Neural crest cell (in vitro differentiated cells): ENCODE measurements at places on chromosomes 7 and 10. TPM values are rescaled to one million over a fixed set of nuclear protein-coding genes. Genes with fewer than 3 reads are reported as not detected.

- H3K4me1 ChIP-seq, result peaks cover 7% of the 10 kb centered on the region
- no peak for DNase-seq
- peaks cover 6% of the 10 kb centered on the region for H3K36me3 ChIP-seq
- H3K27ac ChIP-seq, result no peak overlapping the region
- H3K27me3 ChIP-seq, result no peaks in the 10 kb centered on the region
- no peak overlapping the region for H3K4me3 ChIP-seq
Observed at GRCh38 chr7:131497454-131497853, 59.0 kb downstream of the PODXL start.

DNA sequence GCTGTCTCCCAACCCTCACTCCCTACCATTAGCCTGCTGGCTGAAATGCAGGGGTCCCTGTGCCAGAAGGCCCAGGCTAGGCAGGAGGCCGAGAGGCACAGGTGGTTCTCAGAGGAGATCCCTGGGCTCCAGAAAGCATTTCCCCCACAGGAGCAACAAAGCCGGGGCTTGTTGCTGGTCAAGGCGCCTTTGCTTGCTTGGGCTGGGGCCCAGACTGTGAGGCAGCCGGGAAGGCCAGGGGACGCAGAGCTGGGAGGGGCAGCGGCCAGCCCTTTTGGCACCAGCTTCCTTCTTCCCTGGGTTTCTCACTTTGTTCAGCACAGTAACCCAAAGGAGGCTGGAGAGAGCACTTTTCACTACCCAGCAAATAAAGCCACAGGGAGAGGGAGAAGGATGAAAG lies 48.6 kb downstream of the FBXW4 start:
- peaks cover 6% of the 10 kb centered on the region for H3K36me3 ChIP-seq
- no peak overlapping the region for H3K4me3 ChIP-seq
- H3K27ac ChIP-seq, result no peak overlapping the region
- H3K4me1 ChIP-seq, result peaks cover 34% of the 10 kb centered on the region
- no peak for DNase-seq

DNA sequence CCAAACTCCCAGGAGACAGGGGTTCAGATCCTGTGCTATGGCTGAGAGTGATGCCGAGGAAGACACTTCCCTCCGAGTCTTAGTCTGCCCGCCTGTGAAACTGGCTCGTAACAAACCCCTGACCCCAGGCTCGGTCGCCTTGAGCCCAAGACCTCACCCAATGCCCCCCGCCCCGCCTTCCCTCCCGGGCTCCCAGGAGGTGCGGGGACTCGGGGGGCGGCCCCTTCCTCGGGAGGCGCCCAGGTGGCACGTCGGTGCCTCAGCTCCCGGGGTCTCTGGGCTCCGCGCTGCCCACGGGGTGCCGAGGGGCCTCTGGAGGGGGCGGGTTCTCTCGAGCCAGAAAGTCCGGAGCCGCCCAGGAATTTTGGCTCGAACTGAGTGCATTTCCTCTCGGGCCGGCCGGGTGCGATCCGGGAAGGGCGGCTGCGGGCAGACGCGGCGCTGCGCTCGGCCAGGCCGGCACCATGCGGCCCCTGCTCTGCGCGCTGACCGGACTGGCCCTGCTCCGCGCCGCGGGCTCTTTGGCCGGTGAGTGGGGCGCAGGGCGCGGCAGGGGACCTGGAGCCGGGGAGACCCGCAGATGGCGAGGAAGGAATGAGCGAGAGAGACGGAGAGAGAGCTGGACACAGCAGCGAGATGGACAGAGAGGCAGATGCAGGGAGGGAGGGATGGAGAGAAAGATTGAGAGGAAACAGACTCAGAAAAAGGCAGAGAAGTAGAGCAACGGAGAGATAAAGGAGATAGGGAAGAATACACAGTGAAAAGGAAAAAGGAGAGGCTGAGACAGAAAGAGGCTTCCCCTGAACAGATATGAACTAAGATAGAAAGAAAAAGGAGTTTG lies at the start of gene PLAC9:
TSS of gene PLAC9 (plus strand) at position 432 of the 841 bp plus-strand sequence. CDS start at position 465, 33 bp downstream.
- H3K27me3 ChIP-seq, result peaks cover 35% of the 10 kb centered on the region
- no peaks in the 10 kb centered on the region for H3K36me3 ChIP-seq
- peak within 1 kb of the TSS; percentile 73 for H3K4me3 ChIP-seq
- DNase-seq, result peak; percentile 24

- no peaks in the 10 kb centered on the region for H3K4me1 ChIP-seq
- no peaks in the 10 kb centered on the region for H3K36me3 ChIP-seq
- no peak overlapping the region for H3K4me3 ChIP-seq
- no peaks in the 10 kb centered on the region for H3K27me3 ChIP-seq
- DNase-seq, result no peak
Observed at GRCh38 chr10:100554902-100555301, 19.2 kb downstream of the HIF1AN start.

DNA sequence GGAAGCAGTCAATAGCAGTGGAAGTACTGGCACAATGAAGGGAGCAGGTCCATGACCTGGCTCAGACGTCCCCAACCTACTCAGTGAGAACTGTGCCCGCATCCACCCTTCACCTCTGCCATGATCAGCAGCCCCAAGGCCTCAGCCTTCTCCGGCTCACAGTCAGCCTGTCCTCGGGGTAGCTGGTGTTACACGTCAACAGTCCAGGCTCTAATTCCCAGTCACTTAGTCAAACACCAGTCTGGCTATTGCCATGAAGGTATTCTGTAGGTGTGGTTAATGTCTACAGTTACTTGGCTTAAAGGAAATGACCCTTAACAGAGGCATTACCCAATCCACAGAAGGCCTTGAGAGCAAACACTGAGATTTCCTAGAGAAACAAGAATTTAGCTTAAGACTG lies 49.1 kb downstream of the GRB10 start:
- H3K36me3 ChIP-seq, result peaks cover 20% of the 10 kb centered on the region
- peaks cover 48% of the 10 kb centered on the region for H3K4me1 ChIP-seq
- peak overlapping the region; percentile 79 for H3K27ac ChIP-seq
- no peaks in the 10 kb centered on the region for H3K27me3 ChIP-seq
- no peak overlapping the region for H3K4me3 ChIP-seq
- DNase-seq, result no peak

GRCh38 chr10:121540732-121541395 lies 57.4 kb downstream of the FGFR2 start:
- no peak for DNase-seq
- H3K4me1 ChIP-seq, result peaks cover 20% of the 10 kb centered on the region
- H3K36me3 ChIP-seq, result peaks cover 30% of the 10 kb centered on the region
- no peak overlapping the region for H3K27ac ChIP-seq
- H3K27me3 ChIP-seq, result no peaks in the 10 kb centered on the region

DNA sequence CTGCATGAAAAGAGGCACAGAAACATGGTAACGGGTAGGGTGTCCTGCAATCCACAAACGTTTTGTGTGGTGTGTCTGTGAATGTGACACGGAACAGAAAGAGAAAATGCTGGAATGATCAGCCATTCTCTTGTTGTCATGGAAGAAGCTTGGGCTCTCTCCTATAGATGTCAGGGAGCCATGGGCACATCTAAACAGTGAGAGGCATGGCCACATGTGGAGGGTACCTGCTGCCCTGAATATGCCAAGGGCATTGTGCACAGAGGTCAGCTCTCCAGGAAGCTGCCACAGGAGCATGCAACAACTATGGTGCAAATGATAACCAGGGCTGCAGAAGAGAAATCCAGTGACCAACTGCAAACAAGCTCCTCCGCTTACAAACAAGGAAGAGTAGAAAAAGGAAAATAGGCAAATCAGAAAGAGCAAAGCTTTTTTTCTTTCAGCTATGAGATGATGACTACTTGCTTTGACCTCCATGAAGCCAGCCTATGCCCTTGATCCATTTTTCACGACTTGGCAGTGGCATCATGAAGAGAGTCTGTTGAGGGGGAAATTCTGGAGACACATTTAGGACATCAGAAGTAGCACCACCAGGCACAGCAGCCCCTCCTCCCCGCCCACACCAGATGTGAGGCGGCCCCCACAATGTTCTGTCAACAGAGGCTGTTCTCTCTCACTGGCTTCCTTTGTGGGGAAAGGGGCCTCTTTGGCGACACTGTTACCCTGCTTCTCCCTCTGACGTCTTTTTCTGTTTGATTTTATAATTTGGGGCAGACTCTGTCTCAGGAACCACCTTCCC lies 4.8 kb upstream of the PDE1C start:
- H3K36me3 ChIP-seq, result no peaks in the 10 kb centered on the region
- peaks cover 52% of the 10 kb centered on the region for H3K27me3 ChIP-seq
- no peak for DNase-seq
- H3K4me3 ChIP-seq, result no peak overlapping the region

DNA sequence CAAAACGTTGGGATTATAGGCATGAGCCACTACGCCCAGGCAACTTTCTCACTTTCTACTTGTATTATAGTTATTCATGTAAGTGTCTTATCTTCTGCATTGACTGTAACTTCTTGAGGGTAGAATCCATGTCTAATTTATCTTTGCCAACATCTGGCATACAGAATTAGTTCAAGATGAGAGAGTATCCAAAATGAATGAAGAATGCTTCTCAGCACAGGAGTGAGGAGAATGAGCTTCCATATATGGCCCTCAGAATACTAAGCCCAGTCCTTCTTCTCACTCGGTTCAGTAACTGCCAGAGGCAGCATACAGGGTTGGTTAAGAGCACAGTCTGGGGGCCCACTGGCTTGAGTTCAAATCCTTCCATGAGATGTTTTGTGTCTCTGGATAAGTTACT lies 75.0 kb upstream of the LRRC17 start:
- H3K27me3 ChIP-seq, result no peaks in the 10 kb centered on the region
- DNase-seq, result no peak
- H3K27ac ChIP-seq, result no peak overlapping the region
- no peak overlapping the region for H3K4me3 ChIP-seq

ST8SIA6 gene
- total RNA-seq, result not detected in 2 replicates

EPDR1 gene
- 3.7 and 4.1 TPM in 2 replicates for total RNA-seq

DNA2 gene
- 44.6 and 52.6 TPM in 2 replicates for total RNA-seq

CYCS gene
- total RNA-seq, result 113 and 124 TPM in 2 replicates

NKX2-3 gene
- not detected in 2 replicates for total RNA-seq

ELOVL3 gene
- 0.23 and 0.30 TPM in 2 replicates for total RNA-seq

EXOSC1 gene
- 40.3 and 41.8 TPM in 2 replicates for total RNA-seq
